ENCODE measurements at places on chromosomes 13 and 19.

- DNase-seq: no peak
These were observed 17.4 kb downstream of the CAPN12 start for GRCh38 chr19:38726761-38727301.

DNA sequence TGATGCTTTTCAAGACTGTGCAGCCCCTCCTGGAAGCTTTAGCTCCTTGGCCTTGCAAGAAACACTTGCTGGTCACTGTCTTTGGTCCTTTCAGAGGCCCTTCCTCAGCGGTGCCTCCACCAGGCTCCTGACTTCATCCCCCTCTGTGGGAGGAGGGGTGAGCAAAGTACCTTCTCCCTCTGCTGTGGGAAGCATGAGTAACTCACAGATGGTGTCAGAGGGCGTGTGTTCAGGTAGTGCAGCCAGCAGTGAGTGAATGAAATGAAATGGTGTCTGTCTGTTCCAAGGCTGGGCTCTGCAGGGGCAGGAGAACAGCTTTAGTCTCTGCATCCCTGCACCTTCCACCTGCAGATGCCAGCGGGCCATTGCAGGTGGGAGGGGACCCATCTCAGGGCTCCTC, 102.9 kb downstream of the SHISA2 start:
- no peak for DNase-seq

DNA sequence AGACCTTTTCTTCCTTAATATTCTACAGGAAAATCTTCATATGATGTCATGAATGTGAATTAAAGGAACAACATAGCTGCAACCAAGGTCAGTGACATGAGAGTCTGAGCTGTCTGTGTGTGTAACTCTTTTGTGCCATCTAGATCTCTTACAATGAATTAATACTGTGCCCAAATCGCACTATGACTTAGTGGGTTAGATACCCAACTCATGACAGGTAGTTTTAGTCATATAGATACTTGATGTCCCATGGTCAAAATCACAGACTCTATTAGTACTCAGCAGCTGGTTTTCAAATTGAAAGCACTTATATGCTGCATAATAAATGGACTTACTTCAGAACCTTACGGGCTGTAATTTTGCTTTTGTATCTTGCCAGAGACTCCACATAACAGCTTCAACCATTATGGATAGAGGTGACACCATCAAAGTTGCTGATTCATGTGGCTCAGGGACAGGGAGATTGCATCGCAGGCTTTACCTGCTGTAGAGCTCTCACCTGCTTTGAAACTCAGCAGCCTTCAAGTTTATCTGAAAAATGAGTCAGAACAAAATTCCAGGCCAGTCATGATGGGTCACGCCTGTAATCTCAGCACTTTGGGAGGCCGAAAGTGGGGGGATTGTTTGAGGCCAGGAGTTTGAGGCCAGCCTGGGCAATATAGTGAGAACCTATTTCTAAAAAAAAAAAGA, 12.3 kb upstream of the ZNF283 start:
- DNase-seq: no peak

GRCh38 chr13:112181336-112182067, 114.6 kb downstream of the SOX1 start:
- no peak for DNase-seq

- DNase-seq: no peak
These were observed 29.2 kb downstream of the PIP5K1C start for GRCh38 chr19:3670796-3671679.

- DNase-seq: no peak
These were observed 510.5 kb downstream of the IRS2 start for GRCh38 chr13:109275852-109276251.

DNA sequence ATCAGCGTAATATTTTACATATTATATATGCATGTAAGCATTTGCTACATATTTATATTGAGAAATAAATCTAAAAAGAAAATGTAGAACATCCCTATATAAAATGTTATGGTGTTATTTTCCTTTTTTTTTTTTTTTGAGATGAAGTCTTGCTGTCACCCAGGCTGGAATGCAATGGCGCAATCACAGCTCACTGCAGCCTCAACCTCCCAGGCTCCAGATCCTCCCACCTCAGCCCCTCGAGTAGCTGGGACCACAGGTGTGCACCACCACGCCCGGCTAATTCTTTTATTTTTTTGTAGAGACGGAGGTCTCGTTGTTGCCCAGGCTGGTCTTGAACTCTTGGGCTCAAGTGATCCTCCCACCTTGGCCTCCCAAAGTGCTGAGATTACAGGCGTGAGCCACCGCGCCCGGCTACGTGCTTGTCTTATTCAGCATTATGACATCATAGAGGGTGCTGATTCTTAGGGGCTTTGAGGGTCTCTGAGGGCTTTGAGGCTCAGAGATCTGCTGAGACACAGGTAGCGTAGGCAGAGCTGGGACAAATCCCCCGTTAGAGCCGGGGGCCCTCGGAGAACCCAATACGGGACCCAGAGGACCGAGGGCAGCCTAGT, 101.9 kb downstream of the GADD45B start:
- no peak for DNase-seq

- DNase-seq: no peak
These were observed 302.0 kb upstream of the MIR17HG start for GRCh38 chr13:91045351-91046034.

DNA sequence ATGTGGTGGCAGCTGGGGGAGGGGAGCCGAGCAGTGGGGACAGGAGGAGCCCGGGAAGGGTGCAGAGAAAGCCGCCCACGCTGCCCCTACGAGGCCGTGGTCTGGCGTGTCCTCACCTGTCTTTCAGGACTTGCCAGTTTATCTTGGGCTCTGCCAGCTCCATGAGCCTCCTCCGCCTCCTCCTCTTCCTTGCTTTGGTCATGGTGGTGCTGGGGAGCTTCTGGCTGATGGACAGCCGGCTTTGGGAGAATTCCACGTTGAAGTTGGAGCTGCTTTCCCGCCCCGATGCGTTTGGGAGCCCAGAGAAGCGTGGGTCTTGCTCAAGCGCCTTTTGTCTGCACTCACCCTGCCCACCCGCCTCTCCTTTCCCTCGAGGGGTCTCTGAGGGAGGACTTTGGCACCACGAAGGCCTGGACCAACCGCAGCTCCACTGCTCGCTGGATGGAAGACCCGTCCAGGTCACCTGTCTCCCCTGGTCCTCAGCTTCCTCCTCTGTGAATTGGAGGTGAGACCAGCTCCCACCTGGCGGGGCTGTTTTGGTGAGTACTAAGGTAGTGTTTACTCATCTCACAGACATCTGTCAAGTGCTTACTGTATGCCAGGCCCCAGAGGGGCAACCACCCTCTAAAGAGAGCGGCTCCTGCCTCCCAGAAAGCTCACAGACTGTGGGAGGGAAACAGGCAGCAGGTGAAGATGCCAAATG, 29.7 kb upstream of the MIER2 start:
- DNase-seq: no peak

DNA sequence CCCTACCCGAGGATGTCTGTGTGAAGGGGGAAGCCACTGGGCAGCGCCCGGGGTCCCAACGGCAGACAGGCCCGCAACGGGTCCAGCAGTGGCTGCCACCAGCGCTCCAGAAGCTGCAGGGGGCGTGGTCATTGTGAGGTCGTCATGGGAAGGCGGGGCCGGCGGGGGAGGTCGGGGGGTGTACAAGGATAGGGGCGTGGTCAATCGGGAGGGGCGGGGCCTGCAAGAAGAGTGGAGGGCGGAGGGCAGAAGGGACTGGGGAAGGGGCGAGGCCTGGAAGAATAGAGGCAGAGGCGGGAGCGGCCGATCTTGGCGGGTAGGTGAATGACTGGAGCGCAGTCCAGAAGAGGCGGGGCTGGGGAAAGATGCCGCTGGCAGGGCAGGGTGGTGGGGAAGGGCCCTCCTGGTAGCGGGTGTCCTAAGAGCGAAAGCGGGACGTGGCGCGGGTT, 4.4 kb downstream of the FUZ start:
- peak; percentile 24 for DNase-seq

DNA sequence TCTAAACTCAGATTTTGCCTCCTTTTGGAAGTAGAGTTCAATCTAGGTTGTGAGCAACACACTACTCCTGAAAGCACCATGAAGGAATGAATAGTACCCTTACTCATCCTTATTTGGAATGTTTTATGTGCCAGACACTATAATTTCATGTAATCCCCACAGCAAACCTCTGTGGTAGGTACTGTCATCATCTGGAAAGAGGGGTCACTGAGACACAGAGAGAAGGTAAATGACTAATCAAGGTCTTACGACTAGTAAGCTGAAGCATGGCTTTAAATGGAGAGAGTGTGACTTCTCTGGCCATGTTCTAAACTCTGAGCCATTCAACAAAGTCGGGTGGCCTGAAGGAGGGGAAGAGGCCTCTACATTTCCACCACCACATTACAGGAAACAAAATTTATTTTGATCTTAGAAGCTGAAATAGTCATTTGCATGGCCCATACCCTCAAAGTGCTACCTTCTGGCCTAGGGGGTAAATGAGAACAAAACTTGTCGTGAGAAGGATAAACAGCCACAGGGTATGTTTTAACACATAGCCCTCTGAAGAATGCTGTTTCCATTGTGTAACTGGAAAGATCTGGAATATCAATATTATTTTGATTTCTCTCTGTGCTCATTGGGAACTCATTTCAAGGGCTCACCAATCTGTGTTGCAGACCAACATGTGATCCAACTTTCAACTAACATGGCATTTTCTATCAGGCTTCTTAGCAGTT, 180.8 kb upstream of the RFC3 start:
- DNase-seq: no peak

DNA sequence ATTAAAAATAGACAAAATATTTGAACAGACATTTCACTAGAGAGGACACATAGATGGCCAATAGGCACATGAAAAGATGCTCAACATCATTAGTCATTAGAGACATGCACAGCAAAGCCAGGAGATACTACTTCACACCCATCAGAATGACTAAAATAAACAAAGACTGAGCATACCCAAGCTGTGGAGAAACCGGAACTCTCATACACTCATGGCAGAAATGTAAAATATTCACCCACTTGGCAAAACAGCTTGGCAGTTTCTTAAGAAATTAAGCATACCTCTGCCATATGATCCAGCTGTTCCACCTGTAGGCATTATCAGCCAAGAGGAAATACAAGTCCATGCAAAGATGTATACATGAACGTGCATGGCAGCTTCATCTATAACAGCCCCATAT, 213.4 kb downstream of the TSHZ3 start:
- DNase-seq: no peak

- peak; percentile 4 for DNase-seq
These were observed 1.2 kb downstream of the KCNRG start for GRCh38 chr13:50016444-50016843.

GRCh38 chr19:49157445-49158224, at the start of gene TRPM4:
Gene TRPM4 (plus strand): TSS chr19:49157792. CDS start chr19:49157867, 75 bp downstream.
- DNase-seq: no peak

DNA sequence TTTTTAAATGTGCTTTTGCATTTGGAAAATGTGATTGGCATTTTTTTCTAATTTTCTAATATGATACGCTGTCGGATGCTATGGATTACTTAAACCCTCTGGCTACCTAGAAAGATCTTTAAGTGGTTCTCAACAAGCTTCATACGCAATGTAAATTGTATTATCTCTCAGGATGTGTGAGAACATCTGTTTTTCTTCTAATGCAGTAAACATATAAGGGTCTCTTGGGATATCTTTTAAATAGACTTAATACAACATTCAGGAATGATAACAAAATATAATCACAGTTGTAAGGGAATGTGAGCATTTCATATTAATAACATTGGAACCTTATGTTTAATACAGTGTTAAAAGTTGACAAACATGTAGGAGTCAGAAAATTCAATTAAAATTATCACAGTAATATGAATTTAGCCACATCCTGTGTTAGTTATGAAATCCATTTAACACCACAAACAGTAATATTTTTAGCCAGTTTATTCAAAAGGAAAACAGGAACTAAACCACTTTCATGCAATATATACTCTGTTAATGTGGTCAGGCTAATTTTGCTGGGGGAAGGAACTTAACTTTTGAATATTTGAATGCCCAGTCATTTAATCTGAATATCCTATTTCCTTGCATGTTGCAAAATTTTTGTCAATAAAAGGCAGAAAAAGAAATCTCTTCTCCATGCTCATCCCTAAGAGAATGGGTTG, 15.0 kb upstream of the ALOX5AP start:
- no peak for DNase-seq

DNA sequence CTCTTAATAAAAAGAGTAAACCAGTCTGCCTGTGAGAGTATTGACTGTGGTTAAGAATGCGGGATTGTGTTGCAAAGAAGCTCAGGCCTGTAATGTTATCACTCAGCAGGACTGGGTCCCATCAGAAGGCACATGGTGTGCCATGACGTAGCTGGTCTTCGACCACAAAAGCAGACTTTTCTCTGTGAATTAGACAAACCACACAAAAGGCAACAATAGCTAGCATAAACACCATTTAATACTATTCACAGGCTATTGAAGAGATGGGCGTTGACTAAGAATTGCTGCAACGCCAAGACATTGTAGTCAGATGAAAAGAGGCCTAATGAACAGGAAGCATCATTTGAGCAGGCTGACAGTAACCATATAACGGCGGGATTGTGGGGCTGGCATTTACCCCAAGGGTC, 235.6 kb upstream of the SOX21 start:
- DNase-seq: no peak

DNA sequence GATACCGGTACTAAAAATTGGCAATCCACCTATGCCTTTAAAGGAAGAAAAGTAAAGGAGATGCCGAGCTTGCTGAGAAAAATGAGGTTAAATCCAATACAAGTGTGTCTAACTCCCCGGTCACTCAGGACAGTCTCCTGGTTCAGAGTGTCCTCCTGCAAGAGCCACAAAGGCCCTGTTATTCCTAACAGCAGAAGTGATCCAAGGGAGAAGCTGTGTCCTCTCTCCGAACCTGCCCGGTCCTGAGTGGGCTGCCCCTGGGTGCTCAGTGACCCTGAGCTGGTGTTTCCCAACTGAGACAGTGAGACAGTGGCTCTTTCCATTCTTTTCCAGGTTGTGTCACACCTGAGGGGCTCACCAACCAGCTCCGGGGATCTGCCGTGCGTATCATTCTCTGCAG, 4.8 kb downstream of the GJB6 start:
- DNase-seq: no peak

- no peak for DNase-seq
These were observed 73.3 kb upstream of the FNDC3A start for GRCh38 chr13:48902368-48902767.

DNA sequence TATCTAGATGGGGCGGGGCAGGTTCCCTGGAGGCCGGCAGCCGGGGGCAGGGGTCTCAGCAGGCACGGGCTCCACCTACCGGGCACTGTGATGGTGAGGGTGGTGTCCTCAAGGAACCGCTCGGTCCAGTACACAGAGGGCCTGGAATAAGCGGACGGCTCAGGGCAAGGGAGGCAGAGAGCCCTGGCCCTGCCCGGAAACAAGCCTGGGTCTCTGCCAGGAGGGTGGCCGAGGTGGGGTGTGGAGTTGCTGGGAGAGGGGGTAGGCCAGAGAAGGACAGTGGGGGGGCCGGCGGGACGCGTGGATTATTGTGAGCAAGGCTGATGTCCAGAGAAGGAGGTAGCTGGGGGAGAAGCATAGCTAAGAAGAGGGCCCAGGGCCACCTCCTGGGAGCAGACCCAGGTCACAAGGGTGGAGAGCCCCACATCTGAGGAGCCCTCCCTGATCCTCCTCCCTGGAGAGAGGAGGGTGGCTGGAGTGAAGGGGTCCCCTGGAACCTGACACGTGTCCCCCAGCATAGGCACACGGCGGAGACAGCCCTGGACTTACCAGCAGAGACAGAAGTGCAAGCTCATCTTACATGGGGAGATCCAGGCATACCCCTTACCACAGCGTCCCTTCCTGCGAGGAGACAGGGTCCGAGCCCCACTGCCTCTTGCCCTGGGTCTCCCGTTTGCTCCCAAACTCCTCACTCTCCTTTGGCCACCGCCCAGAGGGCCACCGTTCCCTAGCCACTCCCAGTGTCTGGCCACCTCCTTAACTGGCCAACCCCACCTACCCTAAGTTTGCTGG, 29.0 kb upstream of the MIER2 start:
- no peak for DNase-seq

Data from AG09309 (cell line).